ENCODE measurements at places on chromosomes 6 and 20.

GRCh38 chr20:40895182-40895581 lies 133.4 kb upstream of the TOP1 start:
- DNase-seq = no peak

GRCh38 chr6:1502041-1502440 lies 107.7 kb upstream of the FOXC1 start:
- DNase-seq = peak; percentile 88

DNA sequence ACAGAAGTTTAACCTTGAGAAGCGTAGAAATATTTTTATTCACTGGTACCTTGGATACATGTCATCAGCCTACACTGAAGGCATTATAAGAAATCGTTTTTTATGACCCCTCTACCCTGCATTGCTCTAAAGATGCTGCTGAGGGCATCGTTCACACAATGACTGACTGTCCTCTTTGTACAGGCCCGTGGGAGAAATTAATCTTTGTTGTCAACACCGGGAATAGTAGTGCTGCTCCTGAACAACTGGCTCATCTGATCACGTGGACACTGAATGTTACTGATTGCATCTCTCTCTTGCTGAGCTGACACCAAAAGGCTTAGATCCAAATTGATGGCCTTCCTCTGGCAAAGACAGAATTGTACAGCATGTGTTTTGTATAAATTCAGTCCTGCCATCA lies 157.1 kb upstream of the SMLR1 start:
- DNase-seq = peak; percentile 71

DNA sequence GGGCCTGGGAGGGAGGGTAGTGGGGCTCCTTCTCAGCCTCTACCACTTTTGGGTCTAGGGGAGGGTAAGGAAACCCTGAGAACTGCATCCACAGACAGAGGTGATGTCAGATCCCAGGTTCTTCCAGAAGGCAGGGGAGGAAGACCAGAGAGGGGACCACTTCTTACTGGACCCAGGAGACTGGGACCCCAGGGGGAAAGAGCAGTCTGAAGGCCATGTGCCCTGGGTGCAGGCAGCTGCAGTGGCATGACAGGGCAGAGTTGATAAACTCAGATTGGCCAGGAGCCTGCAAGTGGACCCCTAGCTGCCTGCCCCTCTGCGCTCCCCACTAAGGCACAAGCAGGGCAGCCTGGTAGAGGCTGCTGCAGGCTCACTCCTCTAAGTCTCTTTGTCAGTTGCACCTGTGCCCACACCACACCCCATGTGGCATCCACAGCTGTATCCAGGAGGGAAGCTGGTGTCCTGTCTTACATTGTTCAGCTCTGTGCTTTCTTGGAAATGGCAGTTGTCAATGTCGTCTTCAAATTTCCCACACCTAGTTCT lies 2.7 kb downstream of the CST9L start:
- DNase-seq = no peak

DNA sequence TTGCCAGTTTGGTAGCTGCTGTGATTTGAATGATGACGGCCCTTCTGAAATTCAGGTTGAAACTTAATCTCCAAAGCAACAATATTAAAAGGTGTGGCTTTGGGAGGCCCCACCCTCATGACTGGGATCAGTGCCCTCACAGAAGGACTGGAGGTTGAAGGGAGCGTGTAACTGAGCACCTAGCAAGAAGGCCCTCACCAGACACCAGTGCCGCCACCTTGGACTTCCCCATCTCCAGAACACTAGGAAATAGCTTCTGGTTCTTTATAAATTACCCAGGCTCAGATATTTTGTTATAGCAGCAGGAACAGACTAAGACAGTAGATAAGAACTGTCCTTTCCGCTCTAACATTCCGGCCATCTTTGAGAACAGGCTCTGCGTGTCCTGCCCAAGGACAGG lies 243.1 kb downstream of the DLL1 start:
- no peak for DNase-seq

DNA sequence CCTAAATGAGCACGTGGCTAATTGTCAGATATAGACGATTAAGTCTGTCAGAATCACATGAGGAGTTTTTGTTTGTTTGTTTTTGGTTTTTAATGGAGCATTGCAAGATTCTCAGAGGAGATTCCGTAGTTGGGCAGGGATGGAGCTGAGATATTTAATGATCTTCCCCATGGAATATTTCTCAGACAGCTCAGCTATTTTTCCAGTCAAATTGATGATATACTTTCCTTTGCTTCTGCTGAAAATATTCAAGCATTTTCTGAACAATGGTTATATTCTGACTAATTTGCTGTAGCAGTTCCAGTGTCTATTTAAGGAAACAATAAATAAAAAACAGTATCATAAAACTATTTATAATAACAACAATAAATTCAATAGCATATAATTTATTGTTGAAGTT lies 348.4 kb downstream of the KIF16B start:
- no peak for DNase-seq

- no peak for DNase-seq
These were observed 49.1 kb downstream of the ARMC2 start for GRCh38 chr6:108897371-108897770.

GRCh38 chr6:116483616-116484015 lies 22.4 kb downstream of the CALHM6 start:
- DNase-seq = no peak

DNA sequence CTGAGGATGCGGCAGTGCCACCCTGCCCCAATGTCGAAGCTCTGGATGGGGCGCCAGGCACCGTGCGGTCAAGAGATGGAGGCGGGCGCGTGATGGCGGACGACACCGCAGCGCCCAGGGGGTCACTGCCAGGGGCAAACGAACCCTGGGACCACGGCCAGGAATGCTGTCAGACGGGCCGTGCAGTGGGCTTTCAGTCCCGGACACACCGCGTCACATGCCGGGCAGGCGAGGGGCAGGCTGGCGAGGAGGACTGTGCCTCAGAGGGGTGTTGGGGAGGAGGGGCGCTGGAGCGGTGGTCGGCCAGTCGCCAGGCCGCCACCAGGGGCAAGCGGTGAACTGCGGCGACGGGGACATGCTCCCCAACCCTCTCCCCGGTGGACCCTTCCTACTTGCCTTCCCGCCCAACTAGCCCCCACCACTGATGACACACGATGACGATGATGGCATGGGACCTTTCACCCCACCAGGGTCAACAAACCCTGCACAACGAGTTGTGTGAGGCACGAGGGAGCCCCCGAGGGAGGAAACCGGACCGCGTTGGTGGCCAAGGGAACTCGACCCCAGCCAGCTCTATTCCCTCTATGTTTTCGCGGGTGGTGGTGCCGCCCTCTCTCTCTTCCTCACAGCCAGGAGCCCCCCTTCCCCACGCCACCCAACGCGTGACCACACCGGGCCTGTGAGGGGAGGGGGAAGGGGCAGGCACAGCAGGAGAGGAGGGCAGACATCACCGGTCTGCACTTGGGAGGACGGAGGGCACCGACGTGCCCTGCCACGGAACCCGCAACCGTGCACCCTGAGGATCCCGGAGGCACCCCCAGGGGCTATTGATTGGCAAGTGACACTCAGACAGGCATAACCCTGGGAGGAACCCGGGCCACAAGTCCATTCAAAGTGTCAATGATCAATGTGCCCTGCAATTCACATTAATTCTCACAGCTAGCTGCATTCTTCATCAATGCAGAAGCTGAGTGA lies 1960.9 kb upstream of the DEFB115 start:
- DNase-seq = no peak

DNA sequence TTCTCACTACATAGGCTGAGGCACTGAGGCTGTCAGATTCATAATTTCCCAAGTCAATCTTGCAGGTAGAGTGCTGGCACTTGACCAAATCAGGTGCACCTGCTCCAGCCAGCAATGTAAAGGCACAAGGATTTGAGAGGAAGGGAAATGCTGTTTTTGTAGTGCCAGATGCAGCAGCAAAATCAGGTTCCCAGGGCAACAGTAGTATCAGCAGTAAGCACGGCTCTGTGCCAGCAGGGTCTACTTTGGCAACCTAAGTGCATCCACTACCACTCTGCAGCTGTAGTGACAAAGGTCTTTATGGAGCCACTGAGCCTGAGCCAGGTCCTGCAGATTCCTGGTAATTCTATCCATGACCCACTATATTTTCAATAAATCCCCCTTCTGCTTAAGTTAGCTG lies 329.5 kb downstream of the TPBG start:
- no peak for DNase-seq

DNA sequence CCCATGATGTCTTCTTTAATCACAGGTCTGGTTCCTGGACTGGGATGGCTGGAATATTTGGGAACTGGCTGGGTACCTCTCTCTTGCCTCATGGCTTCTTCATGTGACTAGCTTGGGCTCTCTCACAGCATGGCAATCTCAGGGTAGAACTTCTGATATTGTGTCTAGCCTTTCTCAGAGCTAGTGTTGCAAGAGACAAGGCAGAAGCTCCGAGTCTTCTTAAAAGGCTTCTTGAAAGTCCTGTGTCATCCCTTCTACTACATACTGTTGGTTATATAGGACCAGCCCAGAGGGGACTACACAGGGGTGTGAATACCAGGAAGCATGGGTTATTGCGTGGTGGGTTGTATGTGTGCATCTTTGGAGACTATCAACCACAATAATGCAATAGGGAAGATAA lies 23.3 kb downstream of the BCAS1 start:
- DNase-seq = no peak

DNA sequence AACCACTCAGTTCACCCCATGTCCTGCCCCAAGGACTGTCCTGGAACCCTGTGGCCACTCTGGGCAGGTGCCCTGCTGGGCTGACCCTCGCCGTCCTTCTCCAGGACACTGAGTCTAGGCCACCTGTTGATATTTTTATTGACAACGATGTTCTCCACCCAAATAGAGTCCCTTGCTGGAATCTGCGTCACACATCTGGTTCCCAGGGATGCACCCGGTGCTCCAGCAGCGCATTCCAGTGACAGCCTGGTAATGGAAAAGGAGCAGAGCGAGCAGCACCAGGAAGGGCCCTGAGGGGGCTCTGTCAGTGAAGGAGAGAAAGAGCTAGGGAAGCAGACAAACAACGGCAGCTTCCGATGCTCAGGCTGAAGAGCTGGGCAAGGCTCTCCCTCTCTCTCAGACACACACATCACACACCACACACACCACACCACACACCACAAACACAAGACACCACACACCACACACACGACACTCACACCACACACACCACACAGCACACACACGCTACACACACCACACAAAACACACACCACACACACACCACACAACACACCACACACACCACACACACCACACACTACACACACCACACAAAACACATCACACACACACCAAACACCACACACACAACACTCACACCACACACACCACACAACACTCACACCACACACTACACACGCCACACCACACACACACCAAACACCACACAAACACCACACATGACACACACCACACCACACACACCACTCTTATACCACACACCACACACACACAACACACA lies 117.9 kb upstream of the THBS2 start:
- no peak for DNase-seq

- peak; percentile 31 for DNase-seq
These were observed 667.8 kb upstream of the GJE1 start for GRCh38 chr6:141464896-141465295.

GRCh38 chr6:130239755-130240154 lies 17.0 kb upstream of the SAMD3 start:
- DNase-seq = no peak

DNA sequence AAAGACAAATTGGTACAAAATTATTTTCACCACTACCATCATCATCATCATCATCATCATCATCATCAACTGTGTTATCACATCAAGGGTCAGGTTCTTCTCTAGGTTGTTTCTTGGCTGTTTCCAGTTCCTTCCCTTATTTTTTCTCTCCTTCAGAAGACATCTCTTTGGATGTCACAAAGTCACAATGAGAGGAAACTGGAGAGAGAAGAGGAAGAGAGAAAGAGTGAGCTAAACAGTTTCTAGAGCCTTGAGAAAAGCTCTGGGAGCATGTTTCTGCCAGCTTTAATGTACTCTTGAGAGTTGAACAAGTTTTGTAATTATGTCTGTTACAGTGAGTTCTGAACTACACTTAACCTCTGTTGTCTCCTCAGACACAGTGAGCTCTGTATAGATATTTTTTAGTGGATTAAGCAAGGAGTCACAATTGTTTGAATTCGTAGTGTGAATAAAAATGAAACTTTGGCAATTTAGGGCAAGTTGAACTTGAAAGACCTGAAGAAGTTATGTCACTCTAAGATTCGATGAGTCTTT lies 123.0 kb upstream of the AKIRIN2 start:
- no peak for DNase-seq

- DNase-seq = no peak
These were observed 116.1 kb upstream of the NXT1 start for GRCh38 chr20:23234311-23235078.

DNA sequence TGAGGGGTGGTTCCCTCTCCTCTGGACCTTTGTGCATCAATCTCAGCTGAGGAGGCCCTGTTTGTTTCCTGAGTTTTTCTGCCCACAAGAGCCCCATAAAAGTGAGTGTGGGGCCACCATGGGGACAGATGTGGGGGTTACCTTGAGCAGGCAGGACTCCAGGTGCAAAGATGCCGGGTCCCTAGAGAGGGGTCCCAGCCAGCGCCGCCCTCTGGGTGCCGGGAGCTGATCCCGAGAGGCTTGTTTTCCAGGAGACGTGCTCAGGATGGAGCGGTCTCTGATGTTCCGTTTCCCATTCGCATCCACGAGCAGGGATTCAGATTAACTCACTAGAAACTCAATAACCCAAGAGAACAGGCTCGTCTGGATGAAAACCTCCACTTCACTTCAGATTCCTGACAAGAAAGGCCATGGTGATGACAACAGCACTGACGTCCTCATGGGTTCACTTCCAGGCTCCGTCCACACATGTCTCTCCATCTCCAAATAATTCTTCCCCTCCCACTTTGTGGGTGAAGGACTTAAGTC lies 21.9 kb downstream of the MYT1 start:
- DNase-seq = no peak

- DNase-seq = peak; percentile 82
These were observed 7.6 kb downstream of the TREM1 start for GRCh38 chr6:41278699-41279405.

- DNase-seq = no peak
These were observed 9.0 kb upstream of the STK38 start for GRCh38 chr6:36556281-36556680.

GRCh38 chr6:135062735-135063134 lies 8.1 kb upstream of the HBS1L start:
- DNase-seq = peak; percentile 89

DNA sequence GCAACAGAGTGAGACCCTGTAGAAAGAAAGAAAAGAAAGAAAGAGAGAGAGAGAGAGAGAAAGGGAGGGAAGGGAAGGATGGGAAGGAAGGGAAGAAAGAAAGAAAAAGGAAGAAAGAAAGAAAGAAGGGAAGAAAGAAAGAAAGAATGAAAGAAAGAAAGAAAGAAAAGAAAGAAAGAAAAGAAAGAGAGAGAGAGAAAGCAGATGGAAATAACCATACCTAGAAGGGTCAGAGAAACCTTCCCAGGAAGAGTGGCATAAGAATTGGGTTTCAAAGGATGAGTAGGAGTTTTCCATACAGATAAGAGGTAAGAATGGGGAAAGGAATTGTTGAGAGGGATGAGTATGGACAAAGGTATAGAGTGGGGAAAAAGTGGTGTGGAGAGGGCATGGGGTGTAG lies 54.6 kb upstream of the SLC32A1 start:
- no peak for DNase-seq

DNA sequence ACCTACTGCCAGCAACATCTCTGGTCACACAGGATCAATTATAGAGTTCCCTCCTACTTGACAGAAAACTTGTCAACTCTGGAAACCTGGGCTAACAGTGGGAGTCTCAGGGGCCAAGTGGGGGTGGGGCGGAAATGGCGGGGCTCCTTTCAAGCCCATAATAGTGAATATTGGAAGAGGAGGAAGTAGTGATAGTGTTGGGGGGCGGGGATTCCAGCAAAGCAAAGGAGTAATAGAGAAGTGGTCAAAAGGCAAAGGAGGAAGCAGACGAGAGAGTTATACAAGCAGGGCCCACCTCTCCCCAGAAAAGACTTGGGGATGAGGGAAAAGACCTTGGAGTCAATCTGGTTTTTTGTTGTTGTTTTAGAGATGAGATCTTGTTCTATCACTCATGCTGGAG lies 2.1 kb downstream of the DEF6 start:
- no peak for DNase-seq
